NCI-H774 (cell line): ENCODE measurements at places on chromosomes 6 and 20.

DNA sequence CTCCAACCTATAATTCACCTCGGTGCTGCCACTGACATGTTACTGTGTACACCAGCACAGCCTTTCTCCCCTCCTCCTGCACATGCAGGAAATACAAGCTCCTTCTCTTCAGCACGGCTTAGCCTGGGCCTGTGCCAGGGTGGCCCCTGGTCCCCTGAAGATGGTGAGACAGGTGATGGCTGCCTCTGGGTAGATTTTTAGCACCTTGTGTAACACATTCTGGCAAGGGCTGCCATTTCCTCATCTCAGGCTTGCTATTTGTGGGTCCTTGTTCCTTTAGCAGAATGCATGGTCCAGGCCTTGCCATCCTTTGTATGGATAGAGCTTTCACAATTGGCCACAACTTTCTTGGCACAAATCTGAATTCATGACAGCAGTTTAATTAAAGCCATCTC lies 151.3 kb downstream of the CDC5L start:
- no peak for DNase-seq

DNA sequence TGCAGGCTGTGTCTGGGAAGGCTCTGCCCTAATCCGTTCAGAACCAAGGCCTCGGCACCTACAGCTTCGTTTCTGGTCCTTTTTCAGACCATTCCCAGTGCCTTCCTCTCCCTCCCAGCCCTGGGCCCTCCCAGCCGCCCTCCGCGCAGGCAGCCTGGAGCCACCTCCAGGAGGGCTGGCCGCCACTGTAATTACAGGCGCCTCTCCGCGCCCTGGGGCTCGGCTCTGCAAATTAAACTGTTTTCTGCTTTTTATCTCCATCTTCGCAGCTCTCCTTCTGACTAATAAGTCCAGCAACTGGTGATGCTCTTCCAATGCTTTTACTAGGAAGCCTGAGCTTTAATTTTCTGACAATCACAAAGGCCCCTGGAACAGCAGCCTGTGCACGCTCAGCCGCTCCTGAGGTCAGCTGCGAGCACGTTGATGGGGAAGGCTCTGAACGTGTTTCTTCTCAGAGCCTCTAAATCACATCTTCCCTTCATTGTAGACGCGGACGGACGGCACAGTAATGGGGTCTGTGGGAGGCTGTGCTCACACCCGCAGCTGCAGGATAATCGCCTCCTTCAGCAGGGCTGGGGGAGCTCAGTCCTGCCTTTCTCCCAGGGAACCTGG lies 194.6 kb downstream of the DLL1 start:
- no peak for DNase-seq

- DNase-seq, result no peak
These were observed 100.7 kb upstream of the HMGN3 start for GRCh38 chr6:79335133-79335674.

- DNase-seq, result no peak
These were observed 508.4 kb downstream of the PKHD1 start for GRCh38 chr6:51578994-51579393.

DNA sequence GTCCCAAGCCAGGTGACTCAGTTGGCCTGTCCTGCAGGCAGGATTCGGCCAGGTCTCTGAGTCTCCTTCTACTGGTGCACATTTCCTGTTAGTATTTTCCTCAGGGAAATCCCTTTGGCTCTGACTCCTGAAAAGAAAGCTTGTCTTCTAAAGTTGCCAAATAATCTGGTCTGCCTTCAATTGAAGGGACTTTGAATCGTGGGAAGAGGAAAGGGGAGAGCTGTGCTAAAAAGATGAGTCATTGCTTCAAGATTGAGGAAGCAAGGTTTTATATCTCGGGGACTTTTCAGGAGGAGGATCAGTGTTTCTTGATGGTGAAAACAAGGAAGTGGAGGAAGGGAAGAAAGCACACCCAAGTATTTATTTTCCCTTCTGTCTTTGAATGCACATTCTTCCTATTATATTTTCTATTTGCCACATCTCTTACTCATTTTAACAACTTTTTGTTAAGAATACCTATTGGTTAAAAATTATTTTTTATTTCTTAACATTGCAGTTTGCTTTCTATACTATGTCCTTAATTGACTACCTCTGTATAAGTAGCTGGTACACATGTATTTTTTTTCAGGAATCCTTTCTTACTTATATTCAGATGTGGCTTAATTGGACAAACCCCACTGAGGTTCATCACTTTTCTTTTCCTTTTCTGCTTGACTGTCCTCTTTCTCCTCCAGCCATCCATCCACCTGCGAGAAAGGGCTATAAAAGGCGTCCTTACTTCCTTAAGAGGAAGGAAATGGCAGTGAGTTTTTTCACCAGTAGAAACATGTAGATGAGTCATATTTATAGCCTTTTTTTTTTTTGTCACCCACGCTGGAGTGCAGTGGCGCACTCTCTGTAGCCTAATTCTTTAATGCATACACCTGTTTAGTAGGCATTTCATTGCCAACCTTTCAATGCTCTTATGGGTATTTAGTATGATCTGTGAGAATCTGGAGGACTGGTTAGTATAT lies 15.0 kb upstream of the IFNGR1 start:
- no peak for DNase-seq

DNA sequence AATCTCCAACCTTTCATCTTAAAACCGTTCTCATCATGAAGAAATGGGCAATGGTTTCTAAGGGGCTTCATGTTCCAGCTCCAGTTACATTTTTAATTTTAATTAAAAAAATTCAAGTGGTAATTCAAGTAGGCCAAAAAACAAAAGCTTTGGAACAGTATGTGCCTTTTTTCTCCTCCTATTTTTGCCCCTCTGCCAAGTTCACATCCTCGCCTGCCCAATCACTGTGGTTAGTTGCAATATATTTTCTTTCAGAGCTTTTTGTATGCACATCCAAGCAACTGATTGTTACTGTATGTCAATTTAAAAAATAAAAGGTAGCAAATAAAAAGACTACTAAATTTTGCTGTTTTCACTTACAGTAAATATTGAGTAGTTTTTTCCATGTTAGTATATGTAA lies 99.8 kb upstream of the B3GAT2 start:
- DNase-seq, result no peak

DNA sequence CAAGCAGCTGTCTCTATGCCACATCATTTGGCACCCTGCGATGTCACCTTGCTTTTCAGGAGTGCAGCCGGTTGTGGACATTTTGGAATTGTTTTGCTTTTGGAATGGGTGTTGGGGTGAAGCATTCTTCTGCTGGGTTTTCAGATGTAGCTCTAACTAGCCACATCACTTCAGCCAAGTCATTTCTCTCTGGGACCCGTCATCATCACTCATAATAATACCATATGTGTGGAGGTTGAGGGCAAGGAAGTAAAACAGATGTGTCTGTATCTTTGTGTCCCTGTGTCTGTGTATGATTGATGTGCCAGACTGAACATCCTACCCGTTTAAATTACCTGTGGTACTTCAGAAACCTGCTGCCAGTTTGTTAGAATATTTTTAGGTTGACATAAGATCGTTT lies 49.5 kb upstream of the TULP4 start:
- no peak for DNase-seq

DNA sequence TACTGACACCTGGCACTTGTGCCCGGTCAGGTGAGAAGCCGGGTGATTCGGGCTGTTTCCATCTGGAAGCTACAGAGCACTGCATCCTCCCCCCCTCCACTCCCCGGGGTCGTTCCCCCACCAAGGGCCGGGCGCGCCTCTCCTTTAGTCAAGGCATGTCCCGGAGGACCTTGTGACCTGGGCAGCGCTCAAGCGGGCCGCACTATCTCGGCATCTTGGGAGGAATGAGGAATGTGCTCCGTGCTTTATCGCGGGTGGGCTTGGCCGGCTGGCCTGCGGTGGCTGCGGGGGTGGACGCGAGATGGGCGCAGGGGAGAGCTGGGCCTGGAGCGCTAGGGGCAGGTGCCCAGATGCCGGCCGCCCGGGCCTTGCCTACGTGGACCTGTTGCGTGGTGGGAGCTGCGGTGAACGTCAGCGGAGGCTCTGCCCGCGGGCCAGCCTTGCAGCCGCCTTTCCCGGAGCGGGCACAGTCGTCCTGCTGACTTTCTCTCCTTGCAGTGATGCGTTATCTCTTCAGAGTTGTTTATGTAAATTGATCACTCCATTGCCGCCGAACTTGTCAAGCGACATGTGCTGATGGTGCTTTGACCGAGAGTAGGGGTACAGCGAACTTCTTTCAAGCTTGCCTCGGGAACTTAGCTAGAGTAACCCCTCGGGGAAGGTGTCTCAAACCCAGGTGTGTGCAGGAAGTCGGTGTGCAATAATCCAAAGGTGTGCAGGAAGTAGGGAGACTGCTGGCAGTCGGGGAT lies 1.1 kb downstream of the LRRC1 start:
- DNase-seq, result no peak

GRCh38 chr6:86357877-86358276 lies 579.5 kb upstream of the HTR1E start:
- DNase-seq, result no peak

- DNase-seq, result no peak
These were observed 5.7 kb downstream of the EDN3 start for GRCh38 chr20:59305908-59306655.

- no peak for DNase-seq
These were observed 184.9 kb downstream of the TINAG start for GRCh38 chr6:54493138-54493537.
